Neuronal stem cell (in vitro differentiated cells): ENCODE measurements at places on chromosomes 2 and 18.

- H3K27ac ChIP-seq, result no peak overlapping the region
- H3K4me3 ChIP-seq, result no peak overlapping the region
- H3K36me3 ChIP-seq, result no peaks in the 10 kb centered on the region
- H3K27me3 ChIP-seq, result no peaks in the 10 kb centered on the region
Measured at GRCh38 chr18:42760290-42760689, 355.2 kb downstream of the RIT2 start.

DNA sequence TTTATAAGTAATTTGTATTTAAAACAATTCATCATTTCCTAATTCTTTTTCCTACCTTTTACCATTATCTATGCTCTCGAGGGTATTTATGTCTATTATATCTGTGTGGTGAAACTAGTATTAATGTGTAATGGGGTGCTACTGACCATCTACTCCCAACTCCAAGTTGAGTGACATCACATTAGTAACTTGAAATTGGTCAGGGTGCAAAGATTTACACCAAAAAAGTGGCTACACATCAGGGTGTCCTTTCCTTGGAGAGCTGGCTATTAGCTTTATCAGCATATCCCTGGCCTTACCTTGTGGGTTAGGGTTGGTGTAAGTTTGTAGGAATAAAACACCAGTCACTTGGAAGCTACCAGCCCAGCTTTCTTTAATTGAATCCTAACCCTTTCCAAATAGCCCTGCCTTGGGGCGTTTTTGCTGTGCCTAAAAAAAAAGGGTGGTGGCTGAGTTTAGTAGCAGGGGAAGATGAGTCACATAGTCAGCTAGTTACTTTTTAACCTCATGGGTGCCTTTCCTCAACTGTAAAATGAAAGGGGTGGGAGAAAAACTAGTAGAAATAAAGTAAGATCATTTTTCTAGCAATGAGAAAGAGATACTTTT, 14.0 kb downstream of the ANXA4 start:
- no peaks in the 10 kb centered on the region for H3K4me1 ChIP-seq
- no peak overlapping the region for H3K27ac ChIP-seq
- no peak for DNase-seq
- H3K36me3 ChIP-seq, result no peaks in the 10 kb centered on the region

- H3K4me3 ChIP-seq, result no peak overlapping the region
- H3K36me3 ChIP-seq, result no peaks in the 10 kb centered on the region
- no peak for DNase-seq
- H3K27ac ChIP-seq, result no peak overlapping the region
- peaks cover 32% of the 10 kb centered on the region for H3K4me1 ChIP-seq
Measured at GRCh38 chr2:161042990-161043625, 117.1 kb upstream of the TANK start.

DNA sequence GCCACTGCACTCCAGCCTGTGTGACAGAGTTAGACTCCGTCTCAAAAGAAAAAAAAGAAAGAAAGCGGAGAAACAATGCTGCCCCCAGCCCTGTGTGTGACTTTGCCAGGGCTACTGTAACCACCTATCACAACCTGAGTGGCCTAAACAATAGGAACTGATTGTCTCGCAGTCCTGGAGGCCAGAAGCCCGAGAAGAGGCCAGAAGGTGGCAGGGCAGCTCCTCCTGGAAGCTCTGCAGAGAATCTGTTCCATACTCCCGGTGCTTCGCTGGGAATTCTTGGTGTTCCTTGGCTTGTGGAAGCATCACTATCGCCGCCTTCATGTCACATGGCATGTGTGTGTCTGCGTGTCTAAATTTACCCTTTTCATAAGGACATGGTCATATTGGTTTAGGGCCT, 14.4 kb upstream of the RAB17 start:
- no peak overlapping the region for H3K27ac ChIP-seq
- peaks cover 6% of the 10 kb centered on the region for H3K4me1 ChIP-seq
- DNase-seq, result no peak
